ENCODE measurements at places on chromosomes 1 and 21.

DNA sequence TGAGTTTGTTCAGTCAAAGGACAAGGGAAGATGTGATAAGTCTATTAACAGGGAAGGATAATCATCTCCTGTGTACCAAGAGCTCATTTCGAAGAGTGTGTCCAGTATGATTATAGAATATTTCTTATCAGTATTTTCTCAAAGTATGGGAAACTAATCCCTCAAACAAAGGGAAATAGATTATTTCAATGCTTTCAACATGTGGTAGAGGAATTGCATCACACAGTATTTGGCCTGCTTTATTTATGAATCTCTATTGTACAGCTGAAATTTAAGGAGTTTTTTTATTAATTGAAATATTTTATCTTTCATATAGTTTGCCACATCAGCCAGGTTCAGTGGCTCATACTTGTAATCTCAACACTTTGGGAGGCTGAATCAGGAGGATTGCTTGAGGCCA lies 151.0 kb downstream of the CLEC20A start:
- DNase-seq, result no peak

DNA sequence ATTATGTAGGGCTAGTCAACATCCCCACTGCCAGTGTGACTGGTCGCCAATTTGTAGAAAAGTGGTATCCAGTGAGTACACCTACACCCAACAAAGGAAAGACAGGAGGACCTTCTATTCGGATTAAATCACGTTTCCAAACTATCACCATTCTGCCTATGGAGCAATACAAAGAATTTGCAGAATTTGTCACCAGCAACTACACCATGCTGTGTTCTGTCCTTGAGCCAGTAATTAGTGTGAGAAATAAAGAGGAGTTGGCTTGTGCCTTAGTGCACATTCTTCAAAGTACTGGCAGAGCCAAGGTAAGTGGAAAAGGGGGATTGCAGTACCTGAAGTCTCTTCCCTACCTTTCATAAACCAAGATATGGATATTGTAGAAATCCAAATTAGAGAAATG lies 53.8 kb downstream of the CLEC20A start:
- no peak for DNase-seq

- no peak for DNase-seq
Observed at GRCh38 chr1:110081061-110081460, 10.6 kb upstream of the ALX3 start.

DNA sequence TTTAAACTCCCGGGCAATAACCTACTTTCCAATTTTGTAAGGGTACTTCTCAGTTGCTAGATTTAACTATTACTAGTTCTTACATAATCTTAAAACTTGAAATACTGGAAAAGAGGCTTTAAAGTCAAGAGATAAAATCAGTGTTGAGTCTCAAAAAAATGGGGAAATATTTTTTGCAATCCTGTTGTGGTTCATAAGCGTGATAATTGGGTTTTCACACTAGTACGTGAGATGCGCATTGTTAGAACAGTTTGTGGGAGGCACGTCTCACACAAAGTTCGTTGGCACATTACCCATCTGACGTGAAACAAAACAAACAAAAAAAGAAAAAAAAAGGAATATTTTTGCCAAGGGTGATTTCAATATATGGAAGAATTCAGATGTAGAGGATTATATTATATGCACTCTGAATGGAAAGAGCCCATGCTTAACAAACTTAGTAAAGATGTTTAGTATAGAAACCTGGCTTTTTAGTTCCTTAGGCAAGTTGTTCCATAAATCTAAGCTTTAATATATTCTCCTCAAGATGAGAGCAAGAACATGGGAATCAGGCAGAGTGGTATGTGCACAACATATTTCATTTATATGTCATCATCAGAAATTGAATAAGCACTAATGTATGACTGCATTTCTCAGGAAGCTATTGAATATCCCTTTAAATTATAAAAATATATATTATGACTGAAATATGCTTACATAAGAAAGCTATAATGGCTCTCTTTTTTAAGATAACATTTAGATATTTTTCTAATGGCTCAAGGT lies 73.9 kb upstream of the TNFSF4 start:
- DNase-seq, result no peak

GRCh38 chr1:170114906-170115305 lies 30.9 kb upstream of the NTMT2 start:
- no peak for DNase-seq

- no peak for DNase-seq
Observed at GRCh38 chr21:44305691-44306090, 5.8 kb downstream of the PFKL start.

DNA sequence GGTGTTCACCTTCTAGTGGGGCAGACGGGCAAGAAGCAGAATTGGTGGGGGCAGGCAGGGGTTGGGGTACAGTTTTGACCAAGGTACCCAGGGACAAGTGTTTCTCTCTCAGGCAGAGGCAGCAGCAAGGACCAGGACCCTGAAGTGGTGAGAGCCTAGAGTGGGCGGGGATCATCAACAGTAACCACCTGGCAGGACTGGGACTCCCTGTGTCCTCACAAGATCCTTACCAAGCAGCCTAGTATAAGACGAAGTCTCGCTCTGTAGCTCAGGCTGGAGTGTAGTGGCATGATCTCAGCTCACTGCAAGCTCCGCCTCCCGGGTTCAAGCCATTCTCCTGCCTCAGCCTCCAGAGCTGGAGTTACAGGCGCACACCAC lies 3.2 kb upstream of the NADK start:
- no peak for DNase-seq

DNA sequence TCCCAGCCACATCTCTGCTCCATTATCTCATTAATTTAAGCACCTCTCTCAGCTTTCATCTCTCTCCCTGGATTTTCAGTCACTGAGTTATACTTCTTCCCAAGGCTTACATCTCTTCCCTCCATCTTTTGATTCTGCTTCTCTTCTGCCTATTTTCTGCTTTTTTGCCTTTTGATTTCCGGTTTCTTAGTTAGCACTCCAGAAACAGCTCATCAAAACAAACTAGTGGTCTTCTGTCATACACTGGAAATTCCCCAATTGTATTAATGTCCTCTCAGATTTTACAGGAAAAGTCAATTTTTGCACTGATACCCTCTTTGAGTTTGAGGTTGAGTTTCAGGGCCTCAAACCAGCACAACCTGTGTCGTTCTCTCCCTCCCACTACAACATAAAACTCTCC lies 1.5 kb downstream of the LCE3E start:
- no peak for DNase-seq

- DNase-seq, result no peak
Observed at GRCh38 chr21:34528131-34528561, 16.1 kb upstream of the KCNE1 start.

DNA sequence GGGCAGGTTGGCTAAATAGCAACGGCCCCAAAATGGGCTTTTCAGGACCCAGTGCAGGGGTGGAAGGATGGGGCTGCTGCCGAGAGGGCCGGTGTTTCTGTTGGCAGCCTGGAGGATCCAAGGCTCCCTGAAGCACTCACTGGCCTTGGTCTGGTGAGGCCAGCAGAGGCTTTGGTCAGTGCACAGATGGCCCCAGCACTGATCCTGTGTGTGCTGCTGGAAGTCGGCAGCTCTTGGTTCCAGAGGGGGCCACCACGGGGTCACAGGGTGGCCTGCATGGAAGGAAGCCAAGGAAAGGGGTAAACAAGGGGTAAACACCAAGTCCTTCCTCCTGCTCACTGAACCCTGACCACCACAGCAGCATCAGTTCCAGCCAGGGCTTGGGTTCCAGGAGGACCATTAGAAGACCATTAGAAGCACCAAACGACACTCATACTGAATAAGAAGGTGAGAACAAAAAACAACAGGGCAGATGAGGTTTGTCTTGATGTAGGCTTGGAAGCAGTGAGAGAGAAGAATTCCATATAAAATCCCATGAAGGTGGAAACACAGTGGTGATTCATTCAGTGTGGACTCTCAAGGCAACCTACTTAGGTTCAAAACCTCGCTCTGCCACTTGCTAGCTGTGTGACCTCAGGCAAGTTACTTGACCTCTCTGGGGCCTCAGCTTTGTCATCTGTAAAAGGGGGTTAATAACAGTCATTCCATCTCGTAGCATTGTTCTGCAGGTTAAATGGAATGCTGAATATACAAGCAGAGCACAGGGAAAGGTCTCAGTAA lies 184.5 kb downstream of the RUNX1 start:
- DNase-seq, result no peak

DNA sequence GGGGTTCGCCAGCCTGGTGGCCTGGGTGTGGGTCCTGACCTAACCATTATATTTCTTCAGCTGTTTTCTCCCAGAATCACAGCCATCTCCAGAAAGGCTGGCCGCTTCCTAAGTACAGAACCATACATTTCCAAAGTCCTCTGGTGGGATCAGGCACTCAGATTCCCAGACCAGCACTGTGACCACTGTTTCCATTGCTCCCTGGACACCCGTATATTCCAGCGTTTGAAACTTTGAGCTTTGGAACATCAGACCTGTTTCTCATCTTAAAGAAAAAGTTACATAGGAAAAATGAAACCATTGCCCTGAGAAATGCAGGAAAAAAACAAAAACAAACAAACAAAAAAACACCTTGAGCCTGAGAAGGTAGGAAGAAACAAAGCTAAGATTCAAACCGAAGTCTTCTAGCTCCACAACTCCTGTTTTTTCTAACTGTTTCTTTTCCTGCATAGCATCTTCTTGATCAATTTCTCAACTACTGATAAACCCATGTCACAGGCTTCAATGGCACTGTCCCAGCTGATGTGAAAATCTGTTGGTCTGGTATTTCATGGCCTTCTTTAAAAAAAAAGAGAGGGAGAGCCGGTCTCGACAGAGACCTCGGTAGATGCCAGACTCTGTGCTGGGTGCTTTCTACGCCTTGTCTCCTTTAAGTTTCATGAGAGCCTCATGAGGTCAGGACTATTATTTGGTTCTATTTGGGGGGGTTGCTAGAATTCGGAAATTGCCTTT lies 221.3 kb downstream of the TOMM20 start:
- no peak for DNase-seq

DNA sequence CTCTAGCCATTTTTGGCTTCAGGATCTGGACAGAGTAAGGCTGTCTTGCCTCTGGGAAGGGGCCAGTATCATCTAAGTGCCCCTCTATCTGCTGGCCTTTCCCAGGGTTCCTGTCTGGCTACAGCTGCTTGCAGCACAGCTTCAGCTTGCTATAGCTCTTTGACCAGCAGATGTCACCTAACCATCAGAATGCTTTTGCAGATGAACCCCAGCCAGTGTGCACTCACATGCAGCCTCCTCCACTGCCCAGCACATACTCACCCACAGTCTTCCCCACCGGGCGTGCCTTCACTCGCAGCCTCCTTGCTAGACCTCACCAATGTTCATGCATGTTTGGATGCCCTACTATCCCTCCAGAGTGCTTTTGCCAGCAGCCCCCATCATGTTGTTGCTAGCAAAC lies 769.0 kb downstream of the BRINP3 start:
- DNase-seq, result no peak

All from central memory CD4-positive, alpha-beta T cell (primary cell).